ENCODE measurements at places on chromosomes 5 and 9.

DNA sequence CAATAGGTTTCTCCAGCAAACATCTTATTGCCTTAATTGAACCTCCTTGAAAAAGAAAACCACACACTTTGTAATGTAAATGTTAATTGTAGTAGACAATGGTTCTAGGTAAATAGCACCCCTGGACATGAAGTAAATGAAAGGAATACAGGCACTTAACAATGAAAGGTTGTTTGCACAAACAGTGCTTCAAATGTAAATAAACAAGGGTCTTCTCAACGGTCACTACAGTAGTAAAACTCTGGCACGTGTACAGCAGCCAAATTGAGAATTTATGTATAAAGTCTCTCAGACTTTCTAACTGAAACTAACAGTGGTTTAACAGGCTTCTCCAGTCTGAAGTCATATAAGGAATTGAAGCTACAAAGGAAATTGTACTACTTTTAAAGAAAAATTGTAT is 218.3 kb downstream of the MEF2C start:
- DNase-seq: no peak

GRCh38 chr9:98625728-98626127 is 83.0 kb downstream of the GABBR2 start:
- no peak for DNase-seq

DNA sequence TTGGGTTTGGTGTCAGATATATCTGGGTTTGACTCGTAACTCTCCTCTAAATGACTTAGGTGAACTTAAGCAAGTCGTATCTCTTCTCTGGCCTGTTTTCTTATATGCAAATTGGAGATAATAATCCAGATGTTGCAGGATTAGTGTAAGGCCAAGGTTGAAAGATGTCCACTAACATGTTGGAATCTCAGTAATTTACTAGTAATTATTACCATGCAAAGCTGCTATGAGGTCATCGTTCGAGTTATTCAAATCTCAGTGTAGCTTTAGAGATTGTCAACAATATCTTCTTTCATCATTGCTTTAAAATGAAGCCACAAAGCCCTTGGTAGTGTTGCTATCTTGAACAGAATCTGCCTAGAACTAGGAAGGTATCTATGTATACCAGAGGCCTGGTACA is 437.7 kb upstream of the KLF4 start:
- DNase-seq: no peak

DNA sequence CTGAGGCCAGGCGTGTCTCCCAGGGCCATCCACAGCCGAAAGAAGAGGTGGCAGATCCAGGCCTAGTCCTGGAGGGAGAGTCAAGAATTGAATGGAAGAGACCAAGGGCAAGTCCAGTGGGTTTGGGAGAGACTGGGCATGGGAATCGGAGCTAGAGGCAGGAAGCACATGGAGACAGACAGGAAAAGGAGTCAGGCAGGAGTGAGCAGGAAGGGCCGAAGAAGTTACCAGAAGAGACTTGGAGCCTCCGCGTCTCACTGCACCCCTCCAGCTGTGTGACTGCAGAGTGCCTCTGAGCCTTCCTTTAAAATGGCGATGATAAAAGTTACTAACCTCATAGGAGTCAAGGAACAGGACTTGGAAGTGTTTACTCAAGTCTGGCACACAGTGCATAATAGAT is 64.4 kb upstream of the ANGPTL2 start:
- no peak for DNase-seq

DNA sequence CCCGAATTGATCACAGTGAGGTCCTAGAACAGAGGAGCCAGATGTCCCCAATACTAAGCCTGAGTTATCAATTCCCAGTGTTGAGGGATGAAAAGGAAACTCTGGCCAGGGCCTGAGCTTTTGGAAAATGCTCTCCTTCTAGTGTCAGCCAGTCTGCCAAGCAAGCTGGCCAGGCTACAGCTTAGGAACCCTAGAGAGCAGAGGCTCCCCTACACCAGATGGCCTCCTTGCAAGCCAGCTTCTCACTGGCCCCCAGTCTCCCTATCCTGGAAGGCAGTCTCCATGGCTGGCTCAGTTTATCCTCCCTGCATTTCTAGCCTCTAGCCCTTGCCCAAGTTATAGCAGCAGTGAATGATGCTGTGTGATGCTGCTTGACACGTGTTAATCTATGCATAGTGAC is 204.7 kb upstream of the WWC1 start:
- DNase-seq: no peak

All from AG04450 (cell line).